ENCODE measurements at places on chromosomes 16 and 17.

- DNase-seq: no peak
These were observed 3.7 kb downstream of the DUSP14 start for GRCh38 chr17:37493249-37494027.

DNA sequence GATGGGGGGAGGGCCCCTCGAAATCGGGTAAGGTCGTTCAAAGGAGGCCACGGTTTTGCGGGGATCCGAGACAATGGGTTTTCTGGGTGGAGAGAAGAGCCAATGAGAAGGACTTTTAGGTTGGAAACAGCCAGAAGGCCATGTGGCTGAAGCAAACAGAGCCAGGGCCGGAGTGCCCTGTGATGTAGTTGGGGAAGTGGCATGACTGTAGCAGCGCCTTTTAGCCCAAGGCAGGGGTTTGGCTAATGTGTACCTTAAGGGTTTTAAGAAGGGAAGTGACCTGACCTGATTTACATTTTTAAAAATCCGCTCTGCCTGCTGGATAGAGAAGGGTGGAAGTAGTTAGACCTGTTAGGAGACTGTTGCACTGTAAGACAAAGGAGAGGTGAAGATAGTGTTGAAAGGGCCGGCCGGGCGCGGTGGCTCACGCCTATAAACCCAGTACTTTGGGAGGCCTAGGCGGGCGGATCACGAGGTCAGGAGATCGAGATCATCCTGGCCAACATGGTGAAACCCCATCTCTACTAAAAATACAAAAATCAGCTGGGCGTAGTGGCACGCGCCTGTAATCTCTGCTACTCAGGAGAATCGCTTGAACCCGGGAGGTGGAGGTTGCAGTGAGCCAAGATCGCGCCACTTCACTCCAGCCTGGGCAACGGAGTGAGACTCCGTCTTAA is 1.0 kb downstream of the LYRM1 start:
- no peak for DNase-seq

- no peak for DNase-seq
These were observed 75.8 kb upstream of the TRAP1 start for GRCh38 chr16:3793161-3793576.

GRCh38 chr17:52754838-52755237 is 596.3 kb upstream of the CA10 start:
- DNase-seq: no peak

DNA sequence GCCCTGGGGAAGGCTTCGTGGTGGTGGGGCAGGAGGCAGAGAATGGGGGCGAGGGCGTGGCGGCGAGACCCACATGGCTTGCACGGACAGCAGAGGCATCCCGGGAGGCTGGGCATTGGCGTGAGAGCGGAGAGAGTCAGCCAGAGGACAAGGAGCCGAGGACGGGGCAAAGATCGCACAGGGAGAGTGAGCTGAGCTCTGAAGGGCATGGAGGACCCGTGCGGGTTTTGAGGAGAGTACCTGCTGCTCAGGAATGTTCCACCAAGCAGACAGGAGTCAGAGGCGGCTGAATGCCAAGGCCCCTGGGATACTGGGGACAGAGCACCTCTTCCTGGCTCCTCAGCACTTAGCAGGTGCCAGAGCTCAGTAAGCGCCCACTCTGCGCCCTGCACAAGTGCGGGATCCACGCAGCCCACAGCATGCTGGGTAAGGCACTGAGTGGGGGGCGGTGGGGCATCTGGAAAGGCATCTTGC is 47.8 kb downstream of the ARHGAP27 start:
- DNase-seq: no peak

- peak; percentile 14 for DNase-seq
These were observed 82.7 kb upstream of the CREBBP start for GRCh38 chr16:3963203-3963602.

GRCh38 chr17:80574496-80574895 is 29.9 kb downstream of the RPTOR start:
- no peak for DNase-seq

- no peak for DNase-seq
These were observed 55.7 kb downstream of the CENPV start for GRCh38 chr17:16297367-16298139.

- no peak for DNase-seq
These were observed 236.0 kb upstream of the IRX5 start for GRCh38 chr16:54694651-54695050.
